ENCODE measurements at places on chromosomes 4 and X.
A peak's percentile ranks its signal among the peaks of the same experiment; 100 is the strongest.

- no peak for DNase-seq
These were observed 31.1 kb upstream of the SPANXB1 start for GRCh38 chrX:140971099-140971795.

DNA sequence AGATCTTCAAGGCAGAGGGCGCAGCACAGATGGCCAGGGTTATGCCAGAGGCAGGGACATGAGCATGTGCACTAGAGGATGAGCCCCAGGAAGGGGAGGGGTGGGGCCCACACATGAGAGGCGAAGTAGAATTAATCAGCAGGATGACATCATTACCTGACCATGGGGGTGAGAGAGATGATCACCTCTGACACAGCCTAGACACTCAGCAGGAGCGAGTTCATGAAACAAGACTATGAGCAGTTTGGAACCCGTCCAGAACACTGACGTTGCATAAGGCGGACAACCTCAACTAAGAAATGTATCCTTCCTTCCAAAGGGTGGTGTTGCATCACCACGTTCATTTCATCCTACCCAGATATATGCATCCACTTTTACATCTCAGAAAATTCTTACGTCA lies 446.7 kb upstream of the TENM3 start:
- no peak for DNase-seq

- DNase-seq, result no peak
These were observed 46.4 kb downstream of the IL13RA1 start for GRCh38 chrX:118773782-118774181.

DNA sequence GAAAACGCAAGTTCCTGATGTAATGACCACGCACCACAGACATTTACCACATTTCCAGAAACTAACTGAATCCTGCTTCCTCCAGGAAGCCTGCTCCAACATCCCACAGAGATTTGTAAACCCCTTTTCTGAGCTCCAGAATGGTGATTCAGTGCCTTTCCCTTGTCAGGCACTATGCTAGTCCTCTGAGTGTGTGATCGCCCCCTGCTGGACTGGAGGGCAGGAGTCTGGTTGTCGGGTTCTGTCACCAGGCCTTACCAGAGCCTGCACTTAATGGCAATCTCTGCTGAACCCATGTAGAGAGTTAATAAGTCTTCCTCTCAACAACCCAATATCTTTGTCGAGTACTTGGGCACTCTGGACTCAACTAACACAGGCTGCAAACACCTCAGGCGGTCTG lies 14.5 kb upstream of the KDM5C start:
- no peak for DNase-seq

GRCh38 chrX:49704691-49705404 lies 9.1 kb upstream of the PAGE1 start:
- DNase-seq, result no peak

- DNase-seq, result no peak
These were observed 111.4 kb downstream of the TMEM164 start for GRCh38 chrX:110114260-110114776.

GRCh38 chr4:87251106-87251505 lies 30.7 kb upstream of the KLHL8 start:
- DNase-seq, result no peak

- peak; percentile 75 for DNase-seq
These were observed 390.3 kb downstream of the SH2D1A start for GRCh38 chrX:124736553-124737270.

GRCh38 chr4:125043486-125043885 lies 271.3 kb upstream of the FAT4 start:
- no peak for DNase-seq

DNA sequence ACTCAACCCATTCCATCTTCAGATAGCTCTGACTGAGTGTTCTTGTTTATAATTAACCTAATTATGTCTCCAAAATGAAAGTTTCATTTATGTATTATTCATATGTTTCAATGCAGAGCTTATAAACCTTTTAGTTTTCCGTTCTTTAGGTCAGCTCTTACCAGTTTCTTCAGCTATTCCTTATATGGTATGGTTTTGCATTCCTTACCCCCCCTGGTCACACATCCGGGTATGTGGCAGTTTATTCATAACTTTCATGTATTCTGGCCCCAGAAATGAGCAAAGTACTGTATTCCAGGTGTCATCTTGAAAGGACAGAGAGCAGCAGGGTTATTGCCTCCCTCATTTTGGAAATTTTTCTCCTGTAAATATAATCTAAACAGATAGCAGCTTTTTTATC lies 16.8 kb upstream of the IGSF1 start:
- DNase-seq, result no peak

DNA sequence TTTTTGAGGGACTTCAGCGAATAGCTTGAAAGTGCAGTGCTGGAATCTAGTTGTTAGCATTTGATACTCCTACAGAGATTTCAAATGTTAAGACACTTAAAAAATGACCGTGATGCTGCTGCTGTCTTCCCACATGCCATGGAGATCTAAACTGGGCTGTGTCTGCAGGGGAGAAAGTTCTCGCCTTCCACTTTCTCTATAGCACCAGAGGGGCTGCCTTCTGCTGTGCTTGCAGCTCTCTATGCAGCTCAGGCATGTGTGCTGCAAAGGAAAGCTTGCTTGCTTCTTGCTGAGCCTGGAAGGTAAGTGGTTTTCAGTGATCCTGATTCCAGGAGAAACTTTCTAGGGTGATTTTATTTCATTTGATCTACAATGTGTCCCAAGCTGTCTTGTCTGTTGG lies 137.8 kb downstream of the SOWAHB start:
- no peak for DNase-seq

- no peak for DNase-seq
These were observed 55.3 kb upstream of the TMPRSS11F start for GRCh38 chr4:68184923-68185322.

- no peak for DNase-seq
These were observed 1.1 kb upstream of the AVPR2 start for GRCh38 chrX:153903238-153903980.

GRCh38 chr4:108172753-108173598 lies 4.2 kb upstream of the LEF1 start:
- DNase-seq, result no peak

DNA sequence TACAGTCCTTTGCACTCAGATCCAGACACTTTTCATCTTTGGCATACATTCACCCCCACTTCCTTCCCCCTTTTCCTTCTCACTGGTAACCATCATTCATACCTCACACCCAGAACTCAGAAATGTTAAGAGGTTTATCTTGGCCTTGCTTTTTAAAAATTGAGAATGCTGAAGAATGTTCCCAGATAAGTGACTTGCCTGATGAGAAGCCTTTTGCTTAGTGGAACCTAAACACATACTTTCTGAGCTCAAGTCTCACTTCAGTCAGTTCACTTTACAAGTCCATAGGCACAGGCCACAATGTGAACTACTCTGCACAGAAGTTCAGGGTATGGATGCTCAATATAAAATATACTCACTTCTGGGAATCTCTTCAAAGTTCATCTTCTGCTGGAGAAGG lies 129.4 kb downstream of the GRIA3 start:
- no peak for DNase-seq

- no peak for DNase-seq
These were observed 270.9 kb upstream of the GRIA3 start for GRCh38 chrX:122913134-122913533.

DNA sequence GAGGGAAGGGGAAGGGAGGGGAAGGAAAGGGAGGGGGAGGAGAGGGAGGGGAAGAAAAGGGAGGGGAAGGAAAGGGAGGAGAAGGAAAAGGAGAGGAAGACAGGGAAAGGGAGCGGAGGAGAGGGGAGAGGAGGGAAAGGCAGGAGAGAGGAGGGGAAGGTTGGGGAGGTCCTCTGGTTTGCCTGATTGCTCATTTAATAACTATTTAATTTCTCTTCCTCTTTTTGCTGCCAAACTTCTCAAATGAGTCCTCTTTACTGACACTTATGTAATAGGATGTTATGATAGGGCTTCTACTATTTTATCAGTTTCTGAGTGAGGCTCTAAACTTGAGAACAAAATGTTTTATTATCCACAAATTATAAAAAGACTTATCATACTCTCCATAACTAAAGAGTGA lies 35.4 kb upstream of the PPA2 start:
- DNase-seq, result no peak

DNA sequence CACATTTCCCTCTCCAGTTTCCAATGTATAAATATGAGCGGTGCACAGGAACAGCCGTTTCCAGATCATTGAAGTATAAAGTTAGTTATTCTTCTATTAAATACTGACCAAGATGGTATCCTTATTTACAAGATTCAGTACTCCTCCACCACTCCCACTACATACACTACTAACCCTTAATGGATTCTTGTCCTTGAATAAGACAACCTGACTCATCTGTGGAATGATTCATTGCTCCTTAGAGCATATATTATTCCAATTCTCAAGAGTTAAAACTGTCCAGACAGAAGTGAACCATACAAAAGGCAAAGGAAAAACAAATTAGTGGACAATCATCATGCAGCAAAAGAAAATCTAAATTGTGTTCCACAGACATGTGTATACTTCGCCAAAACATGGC lies 373.3 kb downstream of the IDS start:
- no peak for DNase-seq

GRCh38 chrX:107629540-107629909 lies 1.2 kb downstream of the PRPS1 start:
- no peak for DNase-seq

- no peak for DNase-seq
These were observed 15.0 kb downstream of the CLDN2 start for GRCh38 chrX:106935175-106935574.

GRCh38 chr4:163693776-163694175 lies 199.3 kb downstream of the TMA16 start:
- DNase-seq, result no peak

- no peak for DNase-seq
These were observed at the start of the genes DHRSX and ZBED1 for GRCh38 chrX:2500803-2501558. TSS of gene DHRSX (minus strand) at chrX:2500976. CDS start at chrX:2500925, 51 bp downstream. TSS of gene ZBED1 (minus strand) at chrX:2500976. CDS start at chrX:2490719, 10,257 bp downstream.

GRCh38 chr4:128287141-128287870 lies at the start of gene PGRMC2:
TSS of gene PGRMC2 (minus strand) at chr4:128287813. CDS start at chr4:128287790, 23 bp downstream.
- DNase-seq, result peak; percentile 3

DNA sequence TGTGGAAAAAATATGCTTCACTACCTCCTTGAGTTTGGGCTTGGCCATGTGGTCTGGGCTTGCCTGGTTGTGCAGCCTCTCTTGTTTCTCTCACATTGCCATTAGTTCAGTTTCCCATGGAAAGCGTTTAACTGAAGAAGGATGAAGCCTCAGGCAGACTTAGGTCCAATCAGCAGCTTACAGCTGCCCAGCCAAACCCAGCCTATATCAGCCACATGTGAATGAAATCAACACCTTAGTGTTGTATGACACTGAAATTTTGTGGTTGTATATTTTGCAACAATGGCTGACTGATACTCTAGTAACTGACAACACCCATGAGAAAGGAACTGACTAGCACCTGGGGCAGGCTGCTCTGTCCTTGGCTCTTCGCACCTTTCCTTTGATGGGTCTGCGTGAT lies 81.2 kb downstream of the KLF8 start:
- DNase-seq, result no peak

- no peak for DNase-seq
These were observed 172.7 kb upstream of the TBC1D9 start for GRCh38 chr4:140928880-140929279.

All from thymus (tissue), 14 donors.